ENCODE measurements at places on chromosomes 2 and 18.

- DNase-seq: no peak
Observed at GRCh38 chr18:62963507-62963906, 248.2 kb downstream of the PHLPP1 start.

GRCh38 chr18:58996131-58996641 lies 131.5 kb downstream of the ZNF532 start:
- DNase-seq: peak; percentile 32

- no peak for DNase-seq
Observed at GRCh38 chr2:72937356-72937669, 20.0 kb downstream of the EMX1 start.

GRCh38 chr18:27278131-27278530 lies 93.0 kb upstream of the CHST9 start:
- no peak for DNase-seq

DNA sequence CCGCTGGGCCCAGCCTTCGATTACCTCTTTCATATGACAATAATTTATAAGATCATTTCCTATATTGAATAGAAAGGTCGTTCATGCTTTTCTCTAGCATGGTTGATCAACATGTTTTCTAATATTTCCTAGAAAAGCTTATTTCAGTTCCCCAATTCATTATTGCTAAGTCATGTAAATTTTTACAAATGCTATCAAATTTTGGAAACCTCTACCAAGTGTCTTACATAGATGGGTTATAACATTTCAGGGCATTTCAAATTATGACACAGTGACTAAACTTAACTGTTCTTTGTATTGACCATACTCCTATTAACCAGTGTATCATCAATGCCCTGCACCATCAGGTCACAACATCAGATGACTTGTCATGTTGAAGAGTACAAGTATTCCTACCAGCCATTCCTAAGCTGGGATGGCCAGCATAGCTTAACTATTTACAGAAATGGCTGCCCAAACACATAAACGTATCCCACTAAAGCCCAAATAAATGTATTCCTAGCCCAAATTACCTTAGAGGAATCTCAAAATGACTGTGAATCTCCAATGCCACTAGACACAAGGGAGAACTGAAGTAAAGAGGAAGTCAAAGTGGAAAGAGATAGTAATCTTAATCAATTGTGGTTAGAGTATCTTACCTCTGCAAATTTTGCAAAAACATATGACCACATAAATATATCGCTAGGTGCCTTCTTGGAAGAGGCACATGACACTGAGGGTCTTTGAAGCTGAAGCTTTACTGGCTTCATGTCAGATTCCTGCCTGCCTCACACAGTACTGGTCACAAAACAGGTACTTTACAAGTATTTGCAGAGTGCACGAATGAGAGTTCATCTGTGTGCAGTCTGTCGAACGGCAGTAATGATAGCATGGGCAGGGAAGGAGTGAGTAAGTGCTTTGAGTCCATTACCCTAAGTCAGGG lies 87.3 kb upstream of the TLK1 start:
- no peak for DNase-seq

- no peak for DNase-seq
Observed at GRCh38 chr2:129771418-129772189, 207.9 kb upstream of the RAB6C start.

GRCh38 chr18:73040247-73040646 lies 172.5 kb upstream of the NETO1 start:
- no peak for DNase-seq

DNA sequence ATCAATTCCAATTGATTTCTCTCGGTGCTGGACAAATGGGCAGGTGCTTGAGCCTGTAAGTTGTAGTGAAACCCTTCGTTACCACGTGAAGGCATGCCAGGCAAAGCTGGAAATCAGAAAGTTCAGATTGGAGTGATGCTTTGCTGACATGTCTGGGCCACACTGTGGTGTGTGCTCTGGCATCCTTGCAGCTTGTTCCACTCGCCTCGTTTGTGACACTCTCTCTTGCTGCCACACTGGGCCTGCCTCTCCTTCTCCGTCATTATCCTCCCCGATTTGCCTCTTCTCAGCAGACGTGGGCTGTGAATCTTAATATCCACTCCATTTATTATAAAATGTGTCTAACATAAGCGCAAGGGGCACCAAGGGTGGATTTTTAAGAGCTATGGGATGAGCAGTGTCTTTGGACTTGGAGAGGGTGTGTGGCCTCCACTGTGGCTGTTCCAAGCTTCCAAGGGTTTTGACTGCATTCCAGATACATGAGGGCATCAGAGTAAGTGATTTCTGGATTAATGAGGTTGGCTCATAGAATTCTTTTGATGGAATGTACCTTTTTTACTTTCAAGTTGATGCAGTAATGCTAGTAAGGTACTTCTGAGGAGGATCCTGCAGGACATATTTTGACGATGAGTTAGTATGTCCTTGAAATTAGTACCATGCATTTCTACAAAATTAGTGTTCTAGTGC lies 238.8 kb downstream of the TPGS2 start:
- DNase-seq: no peak

DNA sequence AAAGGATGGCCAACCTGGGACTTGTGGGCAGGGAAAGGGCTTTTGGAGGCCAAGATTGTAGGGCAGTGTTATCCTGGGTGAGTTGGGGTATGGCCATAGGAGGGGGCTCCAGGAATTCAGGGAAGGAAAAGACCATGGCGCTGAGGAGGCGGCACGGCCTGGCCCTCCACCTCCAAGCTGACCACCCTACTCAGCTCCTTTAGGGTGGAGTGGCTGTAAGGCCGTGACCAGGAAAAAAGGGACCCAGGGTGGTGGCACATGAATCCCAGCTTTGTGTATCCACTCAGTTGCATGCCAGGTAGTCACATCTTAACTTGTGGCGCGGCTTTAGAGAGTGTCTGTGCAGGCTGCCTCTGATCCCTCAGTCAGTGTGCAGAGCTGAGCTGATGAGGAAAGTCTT lies 168.1 kb downstream of the AGAP1 start:
- no peak for DNase-seq

- DNase-seq: peak; percentile 37
Observed at GRCh38 chr2:62578803-62579640, 73.0 kb upstream of the TMEM17 start.

- no peak for DNase-seq
Observed at GRCh38 chr2:39515273-39515896, 78.3 kb upstream of the MAP4K3 start.

GRCh38 chr18:10442551-10442971 lies 11.9 kb upstream of the APCDD1 start:
- DNase-seq: no peak

DNA sequence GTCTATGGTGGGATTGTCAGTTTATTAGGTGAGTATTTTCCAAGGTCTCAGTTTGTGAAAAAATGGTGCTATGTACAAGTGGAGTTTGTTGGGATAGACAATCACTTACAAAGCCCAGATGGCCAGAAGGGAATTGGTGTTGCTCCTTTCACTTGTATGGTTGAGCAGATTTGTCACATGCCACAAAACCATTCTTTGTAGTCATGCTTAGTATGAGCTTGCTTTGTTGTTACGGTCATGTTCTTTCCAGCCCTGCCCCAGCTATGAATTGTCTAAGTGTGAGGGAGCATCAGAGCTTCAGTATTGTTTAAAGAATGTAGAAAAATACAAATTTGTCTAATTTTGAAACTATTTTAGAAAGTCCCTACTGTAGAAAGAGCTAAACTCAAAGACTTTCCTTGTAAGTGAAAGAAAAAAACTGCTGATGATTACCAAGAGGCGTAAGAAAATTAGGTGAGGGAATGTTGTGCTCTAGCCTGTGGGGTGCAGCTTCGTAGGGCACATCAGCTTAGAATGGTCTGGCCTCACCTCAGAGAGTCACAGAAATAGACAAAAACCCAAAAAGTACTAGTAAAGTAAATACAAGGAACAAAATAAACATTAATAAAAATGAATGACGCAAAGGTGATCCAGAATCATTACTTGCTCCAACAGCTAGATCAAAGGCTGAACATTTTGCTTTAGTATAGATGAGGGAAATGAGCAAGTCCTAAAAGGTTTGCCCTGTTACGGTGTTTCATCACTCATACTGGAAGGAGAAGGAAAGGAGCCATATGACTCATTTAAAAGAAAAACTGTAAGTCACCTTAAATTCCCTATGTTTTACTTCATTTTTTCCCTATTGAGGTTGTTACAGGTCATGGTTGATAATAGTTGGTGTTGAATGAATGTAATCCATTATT lies 9.2 kb downstream of the TGIF1 start:
- DNase-seq: no peak

GRCh38 chr18:47779381-47779780 lies 151.1 kb downstream of the SMAD2 start:
- DNase-seq: no peak

- DNase-seq: no peak
Observed at GRCh38 chr18:9103376-9103873, 926 bp downstream of the NDUFV2 start.

- DNase-seq: peak; percentile 9
Observed at GRCh38 chr2:64914735-64915509, 74.3 kb upstream of the SLC1A4 start.

- no peak for DNase-seq
Observed at GRCh38 chr18:74116633-74117554, 30.7 kb downstream of the FBXO15 start.

- no peak for DNase-seq
Observed at GRCh38 chr2:151922845-151923666, 94.8 kb upstream of the ARL5A start.

DNA sequence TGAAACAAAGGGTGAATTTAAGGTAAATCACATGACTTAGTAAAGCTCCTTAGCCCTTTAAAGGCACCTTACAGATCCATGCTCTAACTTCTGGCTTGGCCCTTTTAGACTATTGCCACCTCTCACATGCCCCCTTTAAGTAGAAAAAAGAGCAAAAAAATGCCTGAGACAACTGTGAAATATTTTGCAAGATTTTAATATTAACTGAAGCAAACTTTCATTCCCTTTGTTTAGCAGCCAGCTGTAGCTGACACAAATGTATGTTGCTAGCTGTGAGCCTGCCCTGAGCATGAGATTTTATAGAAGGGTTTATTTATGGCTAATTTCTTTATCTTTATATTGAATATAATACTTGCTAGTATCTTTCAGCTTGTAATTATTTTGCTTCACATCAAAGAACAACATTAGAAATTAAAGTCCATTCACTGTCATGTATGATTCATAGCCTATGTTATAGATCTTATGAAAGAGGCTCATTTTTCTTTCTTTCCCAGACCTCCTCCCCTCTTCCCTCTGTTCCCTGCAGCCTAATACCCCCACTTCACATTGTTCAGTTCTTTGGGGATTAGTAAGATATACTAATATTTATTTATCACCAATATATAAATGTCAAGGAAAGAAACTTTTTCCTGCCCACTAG lies 637.2 kb upstream of the ZEB2 start:
- DNase-seq: no peak

DNA sequence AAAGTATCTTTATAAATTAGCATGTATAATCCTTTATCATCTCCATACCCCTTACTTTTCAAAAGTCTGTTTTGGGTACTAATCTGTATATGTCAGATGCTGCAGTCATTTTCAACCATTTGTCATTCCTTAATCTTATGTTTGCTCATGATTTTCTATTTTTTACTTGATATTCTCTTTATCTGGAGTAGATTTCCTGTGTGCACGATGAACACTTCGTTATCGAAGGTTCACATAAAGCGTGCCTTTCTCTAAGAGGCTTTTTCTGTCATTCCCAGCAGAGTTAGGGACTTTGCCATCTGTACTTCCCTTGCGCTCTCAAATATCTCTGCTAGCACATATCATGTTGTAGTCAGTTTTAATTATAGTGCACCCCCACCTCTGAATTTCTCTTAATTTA lies 123.2 kb downstream of the BIRC6 start:
- DNase-seq: no peak

DNA sequence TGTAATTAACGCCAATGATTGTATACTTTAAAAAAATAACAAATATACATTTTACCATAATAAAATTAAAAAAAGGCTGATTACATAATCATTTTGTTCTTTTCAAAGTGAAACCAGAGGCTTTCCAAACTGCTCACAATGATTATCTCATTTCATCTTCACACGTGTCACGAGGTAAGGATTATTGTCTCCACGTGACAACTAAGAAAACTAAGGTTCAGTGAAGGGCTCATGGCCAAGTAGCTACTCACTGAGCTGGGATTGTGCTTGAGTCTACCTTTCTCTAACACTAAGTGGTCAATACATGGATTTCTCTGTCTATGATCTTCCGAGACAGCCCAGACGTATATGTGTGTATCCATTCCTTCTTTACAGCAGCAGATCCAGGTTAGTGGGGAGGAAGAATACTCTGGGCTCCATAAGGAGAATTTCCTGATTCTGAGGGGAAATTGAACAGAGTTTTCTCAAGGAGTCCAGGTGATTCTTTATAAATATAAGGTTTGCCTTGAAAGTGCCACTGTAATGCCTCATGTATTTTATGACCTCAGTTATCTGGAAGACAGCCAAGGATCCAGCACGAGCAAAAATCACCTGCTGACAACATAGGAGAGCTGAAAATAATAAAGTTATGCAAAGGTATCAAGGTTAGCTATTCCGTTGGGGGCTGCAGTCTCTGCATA lies 25.6 kb upstream of the ACSL3 start:
- DNase-seq: no peak

GRCh38 chr2:113000436-113000835 lies 4.8 kb upstream of the IL36A start:
- no peak for DNase-seq

GRCh38 chr2:171136024-171136423 lies 24.7 kb downstream of the TLK1 start:
- no peak for DNase-seq

DNA sequence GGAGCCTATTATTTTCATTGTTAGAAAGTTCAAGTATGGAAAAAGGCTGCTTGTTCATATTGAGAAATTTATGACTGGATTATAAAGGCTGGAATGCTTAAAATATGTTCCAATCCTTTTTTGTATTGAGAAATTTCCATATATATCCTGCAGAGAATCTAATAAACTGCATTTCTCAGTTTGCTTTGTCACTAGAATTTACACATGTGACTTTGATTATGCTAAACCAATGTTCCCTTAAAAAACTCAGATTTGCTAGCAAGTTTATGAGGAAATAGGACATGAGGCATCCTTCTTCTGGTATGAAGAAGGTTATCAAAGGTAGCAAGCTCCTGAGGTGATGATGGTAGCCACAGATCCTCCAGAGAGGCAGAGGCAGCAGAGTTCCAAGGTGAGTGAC lies 29.2 kb upstream of the DSEL start:
- DNase-seq: peak; percentile 13

DNA sequence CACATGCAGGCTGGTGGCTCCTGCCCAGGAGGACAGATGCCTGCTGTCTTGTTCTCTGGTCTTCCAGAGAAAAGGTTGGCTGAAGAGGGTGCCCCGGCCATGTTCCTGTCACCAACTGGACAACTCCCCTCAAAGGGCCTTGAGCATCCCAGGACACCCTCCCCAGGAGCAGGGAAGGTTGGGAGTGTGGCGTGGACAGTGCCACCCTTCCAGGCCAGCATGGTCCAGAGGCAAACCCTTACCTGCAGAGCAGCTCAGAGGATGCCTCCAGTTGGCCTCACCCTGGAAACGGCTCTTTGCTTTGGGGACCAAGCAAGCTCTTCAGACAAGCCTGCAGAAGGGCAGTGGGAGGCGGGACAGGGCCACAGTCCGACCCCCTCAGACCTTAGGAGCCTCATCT lies 4.9 kb upstream of the GPC1 start:
- DNase-seq: no peak

GRCh38 chr2:241798631-241799521 lies 10.1 kb upstream of the NEU4 start:
- DNase-seq: no peak

- DNase-seq: no peak
Observed at GRCh38 chr2:44730593-44730992, 210.9 kb upstream of the SIX3 start.

Measured in fibroblast of skin of left biceps (primary cell).